ENCODE measurements at places on chromosomes 5 and 9.

DNA sequence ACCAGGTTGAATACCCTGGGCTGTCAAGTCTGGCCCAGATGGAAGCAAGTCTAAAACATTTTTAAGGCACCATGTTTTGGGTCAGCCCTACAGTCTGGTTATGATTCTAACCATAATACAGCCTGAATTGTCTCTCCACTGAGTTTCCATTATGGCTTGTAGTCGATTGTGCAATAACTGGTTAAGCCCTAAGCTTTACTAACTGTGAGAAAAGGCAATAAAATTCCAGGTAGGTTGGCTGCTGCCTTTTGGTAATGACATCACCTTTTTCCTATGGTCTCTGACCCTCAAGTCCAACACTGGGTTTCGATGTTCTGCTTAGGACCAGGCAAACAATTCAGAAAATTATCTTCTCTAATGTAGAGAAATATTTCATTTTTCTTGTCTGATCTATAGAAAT lies 243.3 kb downstream of the ACTL7B start:
- peak; percentile 18 for DNase-seq

GRCh38 chr9:137218754-137219271 lies 3.2 kb downstream of the RNF208 start:
- peak; percentile 66 for DNase-seq

DNA sequence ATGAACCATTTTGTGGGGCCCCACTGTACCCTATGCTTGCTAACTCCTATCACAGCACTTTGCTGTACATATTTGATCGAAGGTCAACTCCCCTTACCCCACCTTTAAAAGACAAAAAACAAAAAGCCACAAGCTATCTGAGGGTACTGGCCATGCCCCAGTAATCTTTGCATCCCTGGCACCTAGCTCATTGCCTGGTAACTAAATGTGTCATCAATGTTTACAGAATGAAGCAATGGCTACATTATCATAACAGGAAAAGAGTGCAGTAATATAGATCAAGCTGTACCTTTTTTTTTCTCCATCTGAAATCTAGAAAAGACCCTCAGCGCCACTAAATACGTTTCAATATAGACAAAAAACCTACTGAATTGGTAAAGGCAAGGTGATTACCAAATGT lies 188.0 kb downstream of the ELAVL2 start:
- DNase-seq: no peak

- no peak for DNase-seq
Observed at GRCh38 chr5:41266377-41266776, 53.0 kb upstream of the C6 start.

DNA sequence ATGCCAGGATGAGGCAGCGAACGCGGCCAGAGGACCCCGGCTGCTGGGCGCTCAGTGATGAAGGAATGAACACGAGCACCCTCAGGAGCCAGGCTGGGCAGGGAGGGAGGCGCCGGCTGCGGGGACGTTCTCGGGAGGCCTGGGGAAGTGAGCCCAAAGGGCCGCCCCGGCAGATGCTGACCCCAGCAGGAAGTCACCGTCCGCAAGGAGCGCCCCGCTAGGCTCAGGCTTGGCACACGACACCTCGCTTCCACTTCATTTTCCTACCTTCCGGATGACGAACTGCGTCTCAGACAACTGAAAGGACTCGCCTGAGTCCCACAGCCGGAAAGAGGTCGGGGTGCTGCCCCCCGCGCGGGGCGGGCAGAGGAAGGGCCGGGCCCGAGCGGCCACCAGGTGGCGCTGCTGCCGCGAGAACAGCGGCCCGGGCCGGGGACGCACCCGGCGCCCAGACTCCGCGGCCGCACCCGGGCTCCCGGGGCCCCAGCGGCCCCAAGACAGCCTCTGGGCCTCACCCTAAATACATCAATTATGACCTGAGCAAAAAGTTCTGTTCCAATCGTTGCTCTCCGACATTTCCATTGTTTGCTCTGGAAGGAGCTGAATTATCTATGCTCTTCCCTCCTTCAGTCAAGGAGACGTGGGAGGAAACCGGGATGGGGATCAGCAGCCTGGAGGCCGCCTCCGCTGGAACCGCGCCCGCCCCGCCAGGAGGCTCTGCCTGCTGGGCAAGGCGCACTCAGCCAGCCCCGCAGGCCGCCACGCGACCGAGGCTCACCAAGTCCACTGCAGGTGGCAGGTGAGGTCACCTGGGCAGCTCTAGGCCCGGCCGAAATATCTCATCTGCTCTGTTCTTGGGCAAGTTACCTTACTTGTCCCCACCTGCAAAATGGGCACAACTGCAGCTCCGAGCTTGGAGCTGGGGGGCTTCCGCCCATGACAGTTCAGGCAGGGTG lies 107.0 kb downstream of the ZNF354C start:
- peak; percentile 75 for DNase-seq
